ENCODE measurements at places on chromosomes 2 and 18.

DNA sequence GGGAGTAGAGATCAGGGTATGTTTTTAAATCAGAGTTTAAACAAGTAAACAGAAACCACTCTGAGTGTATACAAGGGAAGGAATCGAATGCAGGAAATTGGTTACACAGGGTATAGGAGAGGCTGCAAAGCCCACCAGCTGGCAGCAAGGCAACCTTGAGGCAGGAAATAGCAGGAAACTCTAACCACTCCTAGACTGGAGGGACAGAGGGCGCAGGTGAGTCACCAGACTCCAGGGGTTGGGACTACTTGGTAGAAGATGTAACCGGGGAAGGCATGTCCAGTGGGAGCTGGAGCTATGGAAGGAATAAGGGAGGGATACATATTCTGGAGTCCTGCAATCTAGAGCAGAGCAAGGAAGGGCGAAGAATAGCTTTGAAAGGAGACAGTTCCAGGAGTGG lies 152.3 kb downstream of the MEIS1 start:
- DNase-seq: no peak

- DNase-seq: no peak
These were observed 28.1 kb downstream of the TRMT61B start for GRCh38 chr2:28842042-28842441.

- no peak for DNase-seq
These were observed 40.2 kb downstream of the INPP4A start for GRCh38 chr2:98484652-98485452.

GRCh38 chr2:118835746-118836410 lies 11.6 kb downstream of the EN1 start:
- no peak for DNase-seq

- no peak for DNase-seq
These were observed 436.5 kb upstream of the ACVR2A start for GRCh38 chr2:147408357-147408756.

GRCh38 chr2:223978451-223978850 lies 21.2 kb downstream of the MRPL44 start:
- DNase-seq: no peak

DNA sequence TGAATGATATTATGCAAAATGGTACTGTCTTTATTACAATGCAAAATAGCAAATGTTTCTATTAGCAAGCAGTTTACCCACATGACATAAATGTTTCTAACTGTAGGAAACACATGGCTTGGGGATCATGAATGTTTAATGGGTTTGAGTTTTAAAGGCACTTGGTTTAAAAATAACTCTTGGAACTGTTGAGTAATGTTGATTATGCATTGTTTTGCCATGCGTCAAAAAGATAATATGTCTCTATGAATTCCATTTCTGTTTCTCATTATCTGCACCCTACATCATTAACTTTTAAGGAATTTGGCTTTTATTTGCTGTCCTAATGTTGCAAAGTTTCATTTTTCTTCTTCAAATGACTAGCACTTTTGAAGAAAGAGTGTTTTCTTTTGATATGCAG lies 1355.5 kb downstream of the SUCLG1 start:
- DNase-seq: no peak

DNA sequence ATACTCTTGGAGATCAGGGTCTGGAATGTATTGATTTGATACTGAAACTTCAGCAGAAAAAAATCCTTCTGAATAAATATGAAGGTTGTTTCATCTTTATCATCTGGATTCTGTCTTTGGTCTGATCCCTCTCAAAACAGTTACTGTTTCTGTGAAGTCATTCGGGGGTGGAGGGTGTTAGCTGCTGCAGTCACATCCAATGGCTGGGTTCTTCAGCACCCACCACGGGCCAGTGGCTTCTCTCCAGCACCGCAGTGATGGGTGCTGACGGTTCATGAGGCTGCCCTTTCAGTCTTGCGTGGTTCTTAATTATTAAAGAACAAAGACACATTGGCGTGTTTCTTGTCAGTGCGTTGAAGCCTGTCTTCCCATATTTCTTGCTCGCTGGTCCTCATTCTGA lies 148.0 kb downstream of the LDLRAD4 start:
- no peak for DNase-seq

DNA sequence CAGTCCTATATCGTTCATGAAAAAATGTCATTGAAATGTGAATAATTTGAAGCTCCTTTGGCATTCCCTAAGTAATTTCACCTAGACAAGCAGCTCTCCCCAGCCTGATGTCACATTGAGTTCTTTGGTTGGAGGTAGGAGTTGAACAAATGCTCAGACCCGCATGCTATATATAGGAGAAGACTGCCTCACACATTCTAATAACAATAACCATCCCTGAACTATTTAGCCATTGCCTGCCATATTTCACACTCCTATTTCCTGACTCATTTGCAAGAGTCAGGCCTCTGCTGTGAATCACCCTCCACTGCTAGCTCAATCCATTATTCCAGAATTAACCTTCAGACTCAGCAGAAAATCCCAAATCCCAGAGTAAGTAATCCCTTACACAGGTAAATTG lies 256.6 kb upstream of the ACVR2A start:
- no peak for DNase-seq

DNA sequence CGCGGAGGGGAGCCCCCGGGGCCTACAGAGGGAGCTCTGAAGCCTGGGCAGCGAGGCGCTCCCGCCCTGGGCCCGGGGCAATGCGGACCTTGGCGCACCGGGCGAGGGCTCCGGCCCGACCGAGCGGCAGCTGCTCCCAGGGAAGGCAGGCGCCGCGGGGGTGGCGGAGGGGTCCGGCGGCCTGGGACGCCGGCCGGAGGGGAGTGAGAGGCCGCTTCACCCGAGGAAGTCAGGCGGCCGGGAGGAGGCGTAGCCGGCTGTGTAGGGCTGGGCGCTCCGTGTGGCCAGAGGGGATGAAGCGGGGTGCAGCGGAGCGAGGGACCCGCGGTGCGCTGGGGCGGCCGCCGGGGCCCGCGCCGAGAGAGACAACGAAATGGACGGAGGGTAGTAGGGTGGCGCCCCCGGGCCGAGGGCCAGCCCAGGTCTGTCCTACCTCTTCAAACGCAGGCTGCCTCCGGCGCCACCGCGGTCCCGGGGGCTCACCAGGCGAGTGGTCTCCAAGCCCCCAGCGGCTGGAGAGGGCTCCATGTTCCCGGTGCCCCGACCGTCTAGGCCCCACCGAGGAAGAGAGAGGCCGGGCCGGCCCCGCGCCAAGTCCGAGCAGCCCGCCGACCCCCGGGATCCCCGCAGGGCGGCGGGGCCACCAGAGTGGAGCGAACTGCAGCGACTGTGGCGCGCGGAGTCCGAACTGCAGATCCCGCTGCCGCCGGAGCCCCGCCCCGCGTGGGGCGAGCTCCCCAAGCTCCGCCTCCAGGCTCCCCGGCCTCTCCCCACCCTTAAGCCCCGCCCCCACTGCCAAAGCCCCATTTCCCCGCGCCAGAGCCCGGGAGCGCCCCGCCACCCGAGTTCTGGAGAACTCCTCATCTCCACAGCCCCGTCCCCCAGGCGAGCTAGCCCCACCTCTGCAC lies at the start of gene SLC30A3:
TSS of gene SLC30A3 (minus strand) at position 669 of the 908 bp plus-strand sequence. CDS start at position 528, 141 bp downstream.
- DNase-seq: peak; percentile 51

DNA sequence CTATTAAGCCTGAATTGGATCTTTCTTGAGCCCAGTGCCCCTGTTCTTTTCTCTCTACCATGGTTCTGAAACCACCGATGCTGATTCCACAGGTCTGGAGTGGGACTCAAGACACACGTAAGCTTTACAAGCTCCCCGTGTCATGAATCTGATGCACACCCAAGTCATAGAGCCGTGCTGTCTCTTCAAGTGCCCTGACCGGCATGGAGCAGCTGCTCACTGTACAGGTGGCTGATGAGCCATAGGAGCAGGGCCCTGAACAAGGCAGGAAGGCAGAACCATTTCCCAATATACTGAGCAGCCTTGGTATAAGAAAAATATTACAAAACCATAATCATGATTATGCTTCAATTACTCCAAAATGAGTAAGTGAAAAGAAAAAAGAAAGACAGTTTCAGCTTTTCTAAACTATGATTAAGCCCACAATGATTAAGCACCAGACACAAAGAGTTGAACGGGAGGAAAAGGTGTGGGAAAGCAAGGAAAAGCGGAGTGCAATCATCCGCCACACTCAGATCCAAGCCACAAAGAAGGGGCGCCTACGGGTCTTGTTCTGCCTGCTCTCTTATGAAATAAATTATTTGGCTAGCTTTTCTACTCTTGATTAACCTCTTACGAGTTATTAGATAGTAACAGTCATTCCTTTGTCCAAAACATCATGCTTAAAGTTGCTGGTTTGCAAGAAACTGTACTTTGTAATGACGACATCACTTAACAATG lies 41.7 kb downstream of the NOL10 start:
- DNase-seq: no peak

- no peak for DNase-seq
These were observed 28.4 kb upstream of the PUM2 start for GRCh38 chr2:20378891-20379519.

GRCh38 chr2:234626566-234627130 lies 129.8 kb upstream of the ARL4C start:
- no peak for DNase-seq

DNA sequence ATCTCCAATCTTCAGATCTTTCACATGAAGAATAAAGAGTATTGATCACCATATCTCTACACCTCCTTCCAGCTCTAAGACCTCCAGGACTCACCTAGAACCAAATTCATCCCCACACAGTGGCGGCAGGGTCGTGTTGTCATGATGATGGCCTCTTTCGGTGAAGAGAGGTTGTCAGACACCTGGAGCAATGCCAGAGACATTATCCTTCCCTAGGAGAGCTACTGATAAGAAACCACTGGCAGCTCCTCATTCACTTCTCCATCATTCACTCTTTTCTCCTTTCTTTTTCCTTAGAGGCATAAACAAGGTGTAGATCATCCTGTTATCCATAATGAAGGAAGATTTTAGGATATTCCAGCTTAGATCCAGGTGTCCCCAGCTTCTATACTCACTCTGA lies 197.9 kb upstream of the TNP1 start:
- no peak for DNase-seq

GRCh38 chr2:111117598-111118480 lies 2.9 kb upstream of the BCL2L11 start:
- no peak for DNase-seq

DNA sequence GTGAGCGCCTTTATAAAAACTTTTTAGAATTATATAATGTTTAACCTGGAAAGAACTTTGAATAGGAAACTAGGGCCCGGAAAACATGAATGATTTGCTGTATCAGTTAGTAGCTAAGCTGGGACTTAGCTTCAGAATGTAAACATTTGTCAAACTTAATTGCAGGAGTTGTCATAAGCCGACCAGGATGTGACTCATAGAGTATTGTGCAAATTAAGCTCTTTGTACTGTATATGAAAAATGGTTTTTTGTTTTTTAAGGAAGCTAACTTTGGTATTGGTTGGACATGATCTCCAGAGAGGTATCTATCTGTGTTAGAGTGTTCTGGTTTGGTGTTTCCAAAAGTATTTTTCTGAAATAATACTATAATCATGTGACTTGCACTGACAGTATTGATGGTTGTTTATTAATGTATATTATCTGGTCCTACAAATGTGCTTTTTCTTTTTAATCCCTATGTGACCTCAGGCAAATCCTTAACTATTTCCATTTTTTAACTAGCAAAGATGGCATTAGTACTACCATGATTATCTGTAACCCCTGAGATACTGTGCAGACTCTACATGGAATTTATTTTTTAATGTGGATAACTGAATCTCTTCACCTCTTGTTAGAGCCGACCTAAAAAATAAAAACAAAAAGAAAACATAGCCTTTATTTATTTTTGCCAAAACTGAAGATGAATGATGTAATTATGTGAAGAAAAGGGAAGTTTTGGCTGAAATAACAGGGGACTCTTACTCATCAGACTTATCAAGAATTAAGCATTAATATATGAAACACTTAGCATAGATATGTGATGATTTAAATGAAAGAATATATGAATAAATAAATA lies 11.7 kb downstream of the YIPF4 start:
- DNase-seq: no peak

DNA sequence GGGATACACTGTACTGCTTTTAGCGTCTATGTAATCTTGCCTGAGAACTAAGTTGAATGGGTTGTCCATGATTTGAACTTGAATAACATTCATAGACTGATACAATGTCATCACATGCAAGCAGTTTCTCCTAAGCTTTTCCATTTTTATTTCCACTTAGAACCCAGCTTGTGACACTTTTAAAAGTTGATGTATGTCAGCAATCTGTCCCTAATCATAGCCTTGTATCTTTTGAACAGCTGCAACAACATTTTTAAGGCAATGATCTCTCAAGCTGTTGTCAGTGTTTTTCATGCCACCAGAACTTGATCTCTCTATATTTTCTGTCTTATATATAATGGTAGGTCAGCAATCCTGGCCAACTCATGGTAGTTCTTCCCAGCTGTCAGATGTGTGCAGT lies 185.0 kb downstream of the DOK6 start:
- DNase-seq: no peak

- DNase-seq: no peak
These were observed 1.4 kb downstream of the DNMT3A start for GRCh38 chr2:25340181-25340921.

DNA sequence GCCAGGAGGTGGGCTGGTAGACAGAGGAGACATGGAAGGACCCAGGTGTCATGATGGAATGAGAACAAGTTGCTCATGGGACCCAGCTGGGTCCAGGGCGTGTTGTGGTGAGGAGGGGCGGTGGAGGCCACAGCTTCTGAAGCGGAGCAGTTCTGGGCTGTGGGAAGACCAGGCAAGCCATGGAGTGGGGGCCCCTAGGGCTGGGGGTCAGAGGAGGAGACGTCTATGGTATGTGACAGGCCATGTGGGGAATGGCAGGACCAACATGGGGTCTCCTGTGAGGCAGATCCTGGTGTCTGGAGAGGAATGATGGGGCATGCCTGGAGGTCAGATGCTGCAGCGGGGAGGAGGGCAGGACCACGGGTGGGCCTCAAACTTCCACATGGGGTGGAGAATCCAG lies 16.9 kb downstream of the MYO7B start:
- DNase-seq: no peak

DNA sequence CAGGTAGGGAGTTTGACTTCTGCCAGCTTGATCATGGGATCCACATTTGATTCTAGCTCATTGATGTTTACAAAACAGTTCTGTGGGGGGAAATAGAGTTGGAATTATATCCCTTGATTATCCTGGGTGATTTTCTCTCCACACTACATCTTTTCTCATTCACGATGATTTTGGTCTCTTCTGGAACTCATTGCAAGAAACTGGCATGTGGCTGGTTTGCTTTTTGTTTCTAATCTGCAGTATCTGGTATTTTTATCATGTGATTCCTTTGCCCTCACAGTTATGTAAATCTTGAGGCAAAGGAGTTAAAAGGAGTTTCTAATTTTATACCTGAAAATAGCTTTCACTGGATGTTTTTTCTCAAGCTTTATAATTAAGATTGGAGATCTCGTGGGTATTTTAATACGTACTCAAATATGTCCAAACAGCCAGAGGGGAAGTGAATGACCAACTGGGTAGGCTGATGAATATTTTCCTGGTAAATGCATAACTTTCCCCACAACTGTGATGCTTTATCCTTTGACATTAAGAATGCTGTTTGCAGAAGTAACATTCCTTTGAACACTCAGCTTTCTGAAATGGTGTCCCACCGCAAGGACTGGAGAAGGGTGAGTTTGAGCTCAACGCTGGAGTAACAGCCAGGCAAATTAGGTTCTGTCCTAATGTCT lies 502.9 kb upstream of the ZEB2 start:
- DNase-seq: no peak

Data from activated T-helper 1 cell treated with anti-CD3 and anti-CD28 coated beads, Interleukin-2, amount 50 U/mL, for 16 hours (primary cell).